Hematopoietic multipotent progenitor cell (in vitro differentiated cells): ENCODE measurements at places on chromosomes 2 and 18. TPM values are rescaled to one million over a fixed set of nuclear protein-coding genes. Genes with fewer than 3 reads are reported as not detected.

Gene GKN1
- total RNA-seq: not detected

Gene MDH1B
- 1.3 TPM for total RNA-seq

Gene ACP1
- 57.1 TPM for total RNA-seq

Gene DSC3
- not detected for total RNA-seq

Gene KCNJ13
- not detected for total RNA-seq

Gene ABCB11
- total RNA-seq: 0.27 TPM

Gene ANKRD30B
- not detected for total RNA-seq

Gene SMYD1
- total RNA-seq: not detected

Gene SKA1
- 0.81 TPM for total RNA-seq

Gene CRYGB
- total RNA-seq: not detected

Gene STPG4
- total RNA-seq: not detected

Gene DHRS9
- total RNA-seq: 1.9 TPM

Gene GNLY
- 0.27 TPM for total RNA-seq

Gene OBSL1
- 114 TPM for total RNA-seq

Gene SLC5A7
- not detected for total RNA-seq

Gene SERPINB7
- total RNA-seq: not detected

Gene KCNE4
- not detected for total RNA-seq

Gene TSHZ1
- 15.6 TPM for total RNA-seq

Gene GPR45
- total RNA-seq: not detected

Gene SUPT7L
- 70.0 TPM for total RNA-seq

Gene TOGARAM2
- total RNA-seq: 3.5 TPM

Gene MROH2A
- total RNA-seq: not detected

Gene REG3G
- not detected for total RNA-seq

Gene IGFBP2
- 8.3 TPM for total RNA-seq

Gene CABYR
- not detected for total RNA-seq

Gene MOGAT1
- total RNA-seq: not detected

Gene CYP27A1
- 0.27 TPM for total RNA-seq

Gene SPC25
- 0.27 TPM for total RNA-seq

Gene DUSP11
- 18.6 TPM for total RNA-seq

Gene COLEC12
- 0.27 TPM for total RNA-seq

Gene ACMSD
- not detected for total RNA-seq

Gene DSC2
- 0.27 TPM for total RNA-seq

Gene COL4A3
- total RNA-seq: under 0.01 TPM

Gene CFAP65
- total RNA-seq: not detected

Gene INSIG2
- 3.5 TPM for total RNA-seq

Gene MC4R
- total RNA-seq: not detected

Gene ARHGEF33
- under 0.01 TPM for total RNA-seq

Gene CD8A
- total RNA-seq: 0.27 TPM
